ENCODE measurements at places on chromosomes 4 and X.

DNA sequence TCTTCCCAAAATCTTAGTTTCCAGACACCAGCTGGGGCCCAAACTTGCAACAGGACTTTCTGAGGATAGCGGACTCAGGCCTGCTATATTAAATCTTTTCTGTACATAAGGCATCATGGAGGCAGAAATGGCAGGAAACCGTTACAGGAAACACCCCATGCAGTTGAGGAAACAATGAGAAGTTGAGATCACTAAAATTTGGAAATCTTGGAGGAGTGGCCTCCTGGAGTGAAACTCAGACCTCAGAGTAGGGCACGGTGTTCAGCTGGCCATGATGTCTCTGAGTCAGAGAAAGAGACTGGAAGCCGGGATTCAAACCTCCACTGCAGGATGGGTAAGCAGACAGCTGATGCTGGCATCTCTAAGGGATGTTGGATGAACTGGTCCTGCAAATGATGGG is 372.6 kb upstream of the CTSO start:
- DNase-seq = no peak

- DNase-seq = peak; percentile 69
These were observed 1.1 kb downstream of the SLIT2 start for GRCh38 chr4:20252656-20253282.

DNA sequence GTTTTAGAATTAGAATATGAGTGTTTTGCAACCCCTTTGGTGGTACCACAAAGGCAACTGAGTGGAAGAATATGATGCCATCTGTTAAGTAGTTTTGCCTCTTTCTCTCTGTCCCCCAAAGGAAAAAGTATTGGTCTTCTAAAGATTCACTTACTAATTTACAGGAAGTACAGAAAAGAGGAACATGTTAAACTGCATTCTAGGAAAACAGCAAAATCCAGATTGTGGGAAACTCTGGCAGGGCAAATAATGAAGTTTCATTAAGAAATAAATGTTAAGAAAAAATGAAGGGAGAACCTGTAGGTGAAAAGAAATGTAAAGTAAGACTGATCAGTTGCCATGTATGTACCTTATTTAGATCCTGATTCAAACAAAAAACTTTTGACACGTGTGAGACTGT is 39.3 kb downstream of the NSUN7 start:
- no peak for DNase-seq

DNA sequence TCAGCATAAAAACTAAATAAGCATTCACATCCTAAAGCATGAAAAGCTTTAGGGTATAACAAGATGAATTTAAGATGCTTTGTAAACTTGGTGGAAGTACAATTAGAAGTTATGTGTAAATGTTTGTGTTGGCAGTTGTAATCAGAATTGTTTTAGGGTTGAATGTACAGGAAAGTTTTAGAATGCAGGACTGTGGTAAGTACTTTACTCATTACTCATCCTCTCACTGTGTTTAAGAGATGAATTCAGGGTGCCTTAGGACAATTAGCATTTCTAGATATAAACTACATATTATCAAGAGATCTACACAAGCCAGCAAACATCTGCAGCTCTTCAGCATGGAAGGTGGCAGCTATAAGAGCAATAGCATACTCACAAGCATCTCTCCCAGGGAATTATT is 77.5 kb upstream of the ELOVL6 start:
- DNase-seq = peak; percentile 67

DNA sequence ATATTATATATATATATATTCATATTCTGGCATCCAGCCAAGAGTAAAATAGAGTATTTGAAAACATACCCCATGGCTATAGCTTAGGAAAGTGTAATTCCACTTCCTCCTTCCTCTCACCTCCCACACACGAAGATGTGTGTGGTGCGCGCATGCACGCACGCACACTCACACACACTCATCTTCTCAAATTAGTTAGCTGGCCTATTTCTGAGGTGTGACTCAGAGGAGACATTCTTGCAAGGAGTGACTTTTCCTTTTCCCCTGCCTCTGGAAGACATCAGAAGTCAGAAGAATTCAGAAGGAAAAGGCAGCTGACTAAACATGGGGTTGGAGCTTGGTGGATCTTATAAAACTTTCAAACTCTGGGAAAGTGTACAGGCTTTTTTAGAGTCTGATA is 8.8 kb downstream of the ENPEP start:
- DNase-seq = peak; percentile 86

DNA sequence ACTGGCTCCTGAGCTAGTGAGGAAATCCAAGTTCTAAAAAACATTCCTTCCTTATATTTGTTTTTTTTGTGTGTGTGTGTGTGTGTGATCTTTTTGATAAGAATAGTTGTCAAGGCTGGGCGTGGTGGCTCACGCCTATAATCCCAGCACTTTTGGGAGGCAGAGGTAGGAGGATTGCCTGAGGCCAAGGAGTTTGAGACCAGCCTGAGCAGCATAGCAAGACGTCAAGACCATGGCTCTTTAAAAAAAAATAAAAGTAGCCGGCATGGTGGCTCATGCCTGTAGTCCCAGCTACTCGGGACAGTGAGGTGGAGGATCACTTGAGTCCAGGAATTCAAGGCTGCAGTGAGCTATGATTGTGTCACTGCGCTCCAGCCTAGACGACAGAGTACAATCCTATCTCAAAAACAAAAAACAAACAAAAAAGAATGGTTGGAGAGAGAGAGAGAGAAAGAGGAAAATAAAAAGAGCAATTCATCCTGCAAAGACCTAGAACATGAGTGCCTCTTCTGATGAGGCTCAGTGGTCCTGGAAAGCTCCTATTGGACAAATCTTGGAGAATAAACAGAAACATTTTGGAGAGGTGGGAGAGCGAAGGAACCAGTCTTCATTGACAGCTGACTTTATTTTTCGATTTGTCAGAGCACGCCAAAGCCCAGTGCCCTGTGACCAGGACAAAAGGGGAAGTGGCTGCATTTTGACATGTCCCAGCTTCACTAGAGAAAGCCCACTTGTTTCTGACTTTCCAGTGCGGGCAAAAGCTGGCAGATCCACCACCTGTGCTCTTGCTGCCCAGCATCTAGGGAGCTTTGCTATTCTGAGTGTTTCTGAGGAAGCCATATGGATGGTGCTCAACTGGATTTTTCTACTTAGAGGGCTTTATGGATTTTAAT is 244.7 kb downstream of the PALLD start:
- DNase-seq = no peak

GRCh38 chr4:87819281-87819919 is 13.4 kb upstream of the MEPE start:
- peak; percentile 94 for DNase-seq

DNA sequence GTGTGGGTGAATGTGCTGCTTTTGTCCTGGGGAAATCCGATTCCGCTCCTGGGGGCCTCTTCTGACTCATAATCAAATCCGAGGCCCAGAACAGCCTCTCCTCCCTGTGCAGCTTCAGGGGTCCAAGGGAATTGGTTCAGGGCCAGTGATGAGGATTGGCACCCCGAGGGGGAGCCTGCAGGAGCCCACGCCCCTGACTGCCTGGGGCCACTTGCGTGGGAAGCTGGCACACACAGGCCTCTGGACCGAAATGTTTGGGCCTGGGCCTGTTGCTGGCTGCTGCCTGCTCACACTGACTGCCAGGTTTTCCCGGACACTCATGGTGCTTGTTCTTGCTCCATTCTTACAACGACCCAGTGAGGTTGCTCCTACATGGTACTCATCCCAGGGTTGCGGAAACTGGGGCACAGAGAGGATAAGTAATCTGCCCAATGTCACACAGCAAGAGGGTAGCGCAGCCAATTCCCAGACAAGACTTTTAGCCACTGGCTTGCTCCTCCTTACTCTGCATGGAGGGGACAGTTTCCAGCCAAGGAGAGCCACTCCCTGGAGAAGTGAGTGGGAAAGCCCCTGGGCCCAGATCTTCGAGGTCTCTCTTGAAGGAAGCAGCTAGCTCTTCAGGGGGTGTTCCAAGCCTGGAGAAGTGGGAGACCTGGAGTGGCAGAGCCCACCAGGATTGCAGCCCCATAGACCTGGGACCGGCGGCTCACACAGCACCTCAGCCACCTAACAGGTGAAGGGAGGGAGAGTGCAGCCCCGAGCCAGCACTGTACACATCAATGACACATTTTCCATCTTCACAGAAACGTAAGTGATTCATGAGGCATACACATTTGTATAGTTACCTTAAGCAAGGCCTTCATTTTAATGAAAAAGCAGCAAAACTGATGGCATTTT is 20.3 kb downstream of the CFAP99 start:
- no peak for DNase-seq

DNA sequence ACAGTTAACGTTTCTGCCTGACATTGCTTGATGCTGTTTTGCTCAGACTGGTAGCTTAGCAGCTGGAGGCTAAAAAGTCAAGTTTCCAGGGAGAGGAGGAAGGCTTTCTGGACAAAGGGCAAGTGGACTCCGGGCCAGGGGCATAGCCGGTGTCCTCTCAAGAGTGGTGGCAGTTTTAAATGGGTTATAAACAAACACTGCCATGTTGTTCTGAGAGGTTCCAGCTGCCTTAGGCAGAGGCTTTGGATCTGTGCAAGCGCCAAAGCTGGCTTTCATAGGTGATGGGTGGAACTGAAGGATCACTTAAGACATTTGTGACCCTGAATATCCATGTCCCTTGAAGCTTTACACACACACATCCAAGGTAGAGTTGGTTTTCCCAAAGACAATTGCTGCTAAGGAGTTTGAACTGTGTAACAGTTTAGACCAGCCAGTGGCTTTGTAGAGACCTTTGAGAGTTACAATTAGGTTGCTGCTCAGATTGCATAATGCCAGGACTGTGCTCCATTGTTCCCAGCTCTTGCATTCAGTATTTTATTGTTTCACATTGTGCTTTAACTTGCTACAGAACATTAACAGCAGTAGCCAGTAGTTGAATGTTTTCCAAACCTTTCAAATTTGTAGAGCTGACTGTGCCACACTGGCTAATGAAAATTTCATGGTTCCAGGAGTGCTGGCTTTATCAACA is 54.1 kb upstream of the AP1S2 start:
- no peak for DNase-seq

- peak; percentile 92 for DNase-seq
These were observed 43.6 kb downstream of the RTL9 start for GRCh38 chrX:110402091-110402849.

DNA sequence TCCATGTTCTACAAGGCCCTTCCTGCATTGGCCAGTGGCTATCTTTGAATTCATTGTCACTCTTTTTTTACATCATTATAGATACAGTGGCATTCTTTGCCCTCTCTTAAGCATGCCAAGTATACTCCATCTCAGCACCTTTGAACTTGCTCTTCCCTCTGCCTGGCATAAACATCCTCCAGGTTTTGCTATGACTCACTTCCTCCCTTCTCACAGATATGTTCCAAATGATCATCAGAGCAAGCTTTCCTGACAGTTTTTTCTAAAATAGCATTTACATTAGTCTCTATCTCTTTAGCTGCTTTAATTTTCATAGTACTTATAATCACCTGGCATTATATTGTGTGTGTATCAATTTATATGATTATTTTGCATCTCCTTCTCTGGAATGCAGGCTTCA is 553.3 kb upstream of the MAGEB2 start:
- DNase-seq = peak; percentile 51

GRCh38 chr4:38386005-38386551 is 277.9 kb upstream of the KLF3 start:
- no peak for DNase-seq

DNA sequence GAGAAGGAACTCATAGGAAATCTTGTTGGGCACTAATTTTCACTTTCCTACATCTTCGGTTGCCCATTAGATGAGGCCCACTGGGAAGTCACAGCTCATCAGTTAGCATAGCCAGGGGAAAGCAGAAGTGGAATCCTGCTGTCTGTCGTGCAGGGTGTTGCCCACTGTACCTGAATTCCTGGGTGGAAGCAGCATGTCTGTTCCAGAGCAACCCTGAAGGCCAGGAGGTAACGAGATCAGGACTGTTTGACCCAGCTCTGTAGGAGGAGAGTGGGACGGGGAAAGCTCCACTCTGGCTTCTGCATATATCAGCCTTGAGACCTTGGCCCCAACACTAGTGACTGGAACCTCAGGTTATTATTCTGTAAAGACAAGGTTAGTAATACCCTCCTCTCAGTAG is 296.1 kb downstream of the EVC2 start:
- DNase-seq = no peak

DNA sequence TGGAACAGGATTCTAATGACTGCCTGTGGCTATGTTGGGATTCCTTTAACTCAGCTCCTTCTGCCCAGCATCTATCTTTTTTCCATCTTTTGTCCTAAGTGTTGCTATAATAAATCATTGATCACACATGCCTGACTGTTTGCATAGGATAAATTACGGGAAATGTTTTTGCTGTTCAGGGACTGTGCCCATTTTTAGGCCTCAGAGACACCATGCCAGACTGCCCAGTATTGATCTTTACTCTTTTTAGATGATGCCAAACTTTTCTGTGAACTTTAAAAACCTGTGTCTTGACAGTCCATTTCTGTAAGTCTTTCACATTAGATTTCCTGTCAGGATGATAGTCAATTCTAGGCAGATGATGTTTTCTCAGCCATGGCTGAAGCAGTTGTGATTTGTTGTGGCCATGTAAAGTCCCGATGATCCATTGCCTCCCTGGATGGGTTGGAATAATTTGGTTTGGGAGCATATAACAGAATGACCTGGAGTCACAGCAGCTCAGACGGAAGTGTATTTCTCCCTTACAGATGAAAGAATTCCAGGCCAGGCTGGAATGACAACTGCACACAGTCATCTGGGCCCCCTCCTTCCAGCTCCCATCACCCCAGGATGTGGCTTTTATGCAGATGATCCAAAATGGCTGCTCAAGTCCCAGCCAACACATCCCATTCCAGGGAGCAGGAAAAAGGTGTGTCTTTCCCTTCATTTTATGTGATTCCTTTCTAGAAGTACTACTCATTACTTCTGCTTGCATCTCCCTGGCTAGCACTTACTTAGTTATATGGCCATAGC is 3.4 kb downstream of the HTT-AS start:
- DNase-seq = peak; percentile 53

DNA sequence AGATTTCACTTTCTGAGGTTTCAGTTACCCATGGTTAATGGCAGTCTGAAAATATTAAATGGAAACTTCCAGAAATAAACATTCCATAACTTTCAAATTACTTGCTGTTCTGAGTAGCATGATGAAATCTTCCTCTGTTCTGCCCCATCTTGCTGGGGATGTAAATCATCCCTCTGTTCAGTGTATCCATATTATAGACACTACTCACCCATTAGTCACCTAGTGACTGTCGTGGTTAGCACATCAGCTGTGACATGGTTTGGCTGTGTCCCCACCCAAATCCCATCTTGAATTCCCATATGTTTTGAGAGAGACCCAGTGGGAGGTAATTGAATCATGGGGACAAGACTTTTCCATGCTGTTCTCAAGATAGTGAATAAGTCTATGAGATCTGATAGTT is 125.5 kb upstream of the GIMD1 start:
- peak; percentile 43 for DNase-seq

DNA sequence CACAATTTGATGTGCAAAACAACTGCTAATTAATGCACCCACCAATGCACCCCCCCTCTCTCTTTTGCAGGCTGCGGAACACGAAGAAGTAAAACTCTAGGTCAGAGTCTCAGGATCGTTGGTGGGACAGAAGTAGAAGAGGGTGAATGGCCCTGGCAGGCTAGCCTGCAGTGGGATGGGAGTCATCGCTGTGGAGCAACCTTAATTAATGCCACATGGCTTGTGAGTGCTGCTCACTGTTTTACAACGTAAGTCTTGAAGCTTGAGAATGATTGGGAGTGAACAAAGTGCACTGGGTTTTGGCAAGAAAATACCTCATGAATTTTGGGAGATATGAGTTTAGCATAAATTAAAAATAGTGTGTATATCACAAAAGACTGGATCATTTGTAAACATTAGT is 28.9 kb downstream of the TMPRSS11E start:
- DNase-seq = peak; percentile 13

GRCh38 chrX:72351606-72352334 is 46.1 kb upstream of the CITED1 start:
- DNase-seq = no peak

GRCh38 chrX:148601034-148601433 is 100.6 kb downstream of the AFF2 start:
- no peak for DNase-seq

GRCh38 chrX:55220119-55220794 is at the start of gene PAGE5:
PAGE5 (plus strand) TSS chrX:55220346; CDS start chrX:55221383, 1,037 bp downstream.
- no peak for DNase-seq
